Stimulated activated CD8-positive, alpha-beta memory T cell treated with anti-CD3 and anti-CD28 coated beads, Interleukin-7, amount 100 ng/mL, for 4 hours (primary cell): ENCODE measurements at places on chromosomes 5 and 9.

- DNase-seq = no peak
These were observed 415.6 kb downstream of the IRX2 start for GRCh38 chr5:2335733-2336515.

- no peak for DNase-seq
These were observed 298.5 kb upstream of the CDH18 start for GRCh38 chr5:20286512-20286911.

- DNase-seq = no peak
These were observed 25.0 kb downstream of the ABHD17B start for GRCh38 chr9:71886015-71886414.

DNA sequence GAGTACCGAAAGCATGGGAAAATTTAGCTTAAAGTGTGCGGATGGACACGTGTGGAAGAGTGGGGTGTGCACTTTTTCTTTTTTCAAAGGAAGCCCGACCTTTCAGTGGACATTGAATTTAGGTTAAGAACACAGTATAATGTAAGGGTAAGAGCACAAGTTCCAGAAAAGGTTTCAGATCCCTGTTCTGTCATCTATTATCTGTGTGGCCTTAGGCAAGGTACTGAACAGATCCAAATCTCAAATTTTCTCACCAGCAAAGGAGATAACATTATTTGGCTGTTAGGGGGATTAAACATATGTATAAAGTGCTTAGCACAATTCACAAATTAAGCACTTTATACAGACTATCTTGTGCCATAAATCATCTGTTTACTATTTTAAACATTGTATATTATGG is 441.0 kb downstream of the SPOCK1 start:
- DNase-seq = no peak

- DNase-seq = no peak
These were observed 50.5 kb upstream of the PALM2AKAP2 start for GRCh38 chr9:109729513-109729912.

- no peak for DNase-seq
These were observed 694 bp downstream of the RMI1 start for GRCh38 chr9:83981126-83981871.

DNA sequence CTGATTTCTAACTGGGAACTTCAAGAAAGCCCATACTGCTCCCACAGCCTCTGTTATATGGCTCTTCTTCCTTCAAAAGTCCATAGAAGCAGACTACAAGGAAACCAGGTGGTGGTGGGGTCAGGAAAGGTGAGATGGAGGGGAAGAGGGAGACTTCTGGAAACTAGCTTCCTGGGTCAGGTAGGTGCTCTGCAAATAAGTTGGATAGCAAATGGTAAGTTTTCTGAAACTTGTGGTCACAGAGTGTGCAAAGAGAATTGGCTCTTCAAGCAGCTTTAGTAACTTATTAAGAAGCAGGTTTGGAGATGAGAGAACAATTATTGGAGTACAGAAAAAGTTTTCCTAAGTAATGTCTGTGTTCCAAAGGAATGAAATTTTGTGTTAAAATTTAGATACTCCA is 316.9 kb downstream of the ADGRV1 start:
- no peak for DNase-seq

- no peak for DNase-seq
These were observed 167.2 kb downstream of the CACNA1B start for GRCh38 chr9:138044485-138045383.

DNA sequence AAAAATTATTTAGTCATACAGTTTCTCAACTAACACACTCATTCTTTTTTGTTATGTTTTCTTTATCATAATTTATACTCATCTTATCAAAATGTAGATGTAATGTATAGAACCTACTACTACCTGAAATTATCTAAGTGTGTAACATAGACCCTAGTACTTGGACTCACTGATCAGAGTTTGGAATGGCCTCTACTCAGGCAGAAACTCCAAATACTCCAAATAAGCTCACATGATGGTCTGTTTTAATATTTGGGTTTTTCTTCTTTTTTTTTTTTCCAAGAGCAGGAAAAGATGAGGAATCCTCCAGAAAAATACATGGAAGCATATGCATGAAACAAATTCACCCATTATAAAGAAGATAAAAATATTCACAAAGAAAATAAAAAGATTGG is 126.3 kb downstream of the PDE4D start:
- no peak for DNase-seq
